ENCODE measurements at places on chromosomes 11 and 22. TPM values are rescaled to one million over a fixed set of nuclear protein-coding genes. Genes with fewer than 3 reads are reported as not detected.
A peak's percentile ranks its signal among the peaks of the same experiment; 100 is the strongest.

DNA sequence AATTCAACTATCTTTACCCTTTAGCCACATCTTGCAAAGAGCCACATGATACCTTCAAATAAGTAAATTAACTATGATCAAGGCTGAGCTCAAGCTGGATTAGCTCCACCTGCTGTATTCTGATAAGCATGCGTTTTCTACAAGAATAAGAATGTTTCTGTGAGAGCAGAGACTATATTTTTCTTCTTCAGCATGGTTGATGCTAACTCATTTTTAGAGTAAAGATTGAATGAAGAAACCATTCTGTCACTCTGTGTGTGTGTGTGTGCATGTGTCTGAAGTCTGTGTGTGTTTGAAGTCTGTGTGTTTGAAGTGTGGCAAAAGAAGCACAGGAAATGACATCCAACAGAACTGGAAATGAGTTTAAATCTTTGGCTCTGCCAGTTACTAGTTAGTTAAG is 12.0 kb upstream of the LAYN start:
- no peak for DNase-seq

GRCh38 chr11:27694992-27695391 is 5.3 kb downstream of the BDNF start:
- no peak for DNase-seq

- no peak for DNase-seq
Measured at GRCh38 chr22:20218326-20218872, 49.7 kb downstream of the RTN4R start.

Gene GAB4
- not detected for total RNA-seq

- DNase-seq = no peak
Measured at GRCh38 chr11:105393326-105393725, 216.5 kb upstream of the GRIA4 start.

DNA sequence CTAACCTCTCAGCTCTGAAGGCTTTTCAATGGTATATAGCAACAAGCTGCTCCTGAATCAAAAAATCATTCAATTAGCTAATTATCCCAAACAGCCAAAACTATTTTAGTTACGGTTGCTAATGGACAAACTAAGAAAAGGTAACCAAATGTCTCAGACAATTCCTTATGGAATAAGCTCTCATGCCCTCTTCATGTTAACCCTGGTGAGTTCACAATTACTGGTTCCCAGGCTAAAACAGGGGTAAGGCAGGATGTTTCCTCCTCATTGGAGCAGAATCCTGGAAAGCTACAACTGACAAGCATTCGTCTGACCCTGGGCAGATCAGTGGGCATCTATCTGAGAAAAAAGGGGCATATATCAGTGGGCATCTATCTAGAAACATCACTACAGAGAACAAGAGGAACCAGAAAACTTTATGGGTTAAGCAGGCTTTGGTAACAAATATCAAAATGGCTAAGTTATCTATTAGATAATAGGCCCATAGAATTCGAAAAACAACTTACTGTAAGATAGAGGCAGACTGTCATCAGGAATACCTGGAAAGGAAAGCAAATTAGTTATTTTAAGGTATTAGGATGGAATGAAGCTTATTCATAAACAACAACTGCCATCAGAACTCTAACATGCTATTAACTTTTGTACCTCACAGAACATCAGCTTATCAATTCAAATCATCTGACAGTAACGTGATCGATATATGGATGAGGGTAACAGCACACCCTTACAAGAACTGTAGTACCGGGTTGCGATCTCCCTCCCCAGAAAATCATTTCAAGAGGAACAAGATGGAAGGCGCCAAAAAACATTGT is 14.8 kb upstream of the WDR74 start:
- no peak for DNase-seq

Gene RCOR2
- total RNA-seq = not detected

DNA sequence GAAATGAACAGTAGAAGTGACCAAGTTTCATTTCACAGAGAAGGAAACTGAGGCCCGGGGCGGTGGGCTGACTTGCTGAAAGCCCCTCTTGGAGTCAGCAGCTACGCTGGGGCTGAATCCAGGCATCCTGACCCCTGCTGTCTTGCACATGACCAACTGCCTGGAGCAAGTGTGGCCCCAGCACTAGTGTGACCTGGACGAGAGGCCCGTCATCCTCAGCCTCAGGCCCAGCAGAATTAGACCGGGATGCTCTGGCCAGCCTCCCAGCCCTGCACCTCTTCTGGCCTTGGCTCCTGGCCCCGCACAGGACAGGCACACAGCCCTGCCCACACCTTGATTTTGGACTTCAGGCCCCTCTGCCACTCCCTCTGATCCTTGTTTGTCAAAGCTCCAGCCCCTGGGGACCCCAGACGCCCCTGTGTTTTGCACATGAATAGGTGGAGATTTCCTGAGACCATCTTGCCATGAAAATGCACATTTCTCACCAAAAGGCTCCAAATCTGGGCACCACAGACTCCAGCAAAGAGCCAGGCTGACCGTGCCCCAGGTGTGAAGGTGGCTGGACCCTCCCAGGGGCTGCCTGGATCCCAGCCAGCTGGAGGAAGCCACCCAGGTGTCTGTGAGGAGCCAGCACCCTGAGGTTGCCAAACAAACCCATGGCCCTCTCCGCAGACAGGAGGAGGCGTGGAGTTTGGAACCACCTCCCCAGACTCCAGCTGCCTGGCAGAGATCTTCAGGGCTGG is 24.9 kb downstream of the FGF4 start:
- no peak for DNase-seq

DNA sequence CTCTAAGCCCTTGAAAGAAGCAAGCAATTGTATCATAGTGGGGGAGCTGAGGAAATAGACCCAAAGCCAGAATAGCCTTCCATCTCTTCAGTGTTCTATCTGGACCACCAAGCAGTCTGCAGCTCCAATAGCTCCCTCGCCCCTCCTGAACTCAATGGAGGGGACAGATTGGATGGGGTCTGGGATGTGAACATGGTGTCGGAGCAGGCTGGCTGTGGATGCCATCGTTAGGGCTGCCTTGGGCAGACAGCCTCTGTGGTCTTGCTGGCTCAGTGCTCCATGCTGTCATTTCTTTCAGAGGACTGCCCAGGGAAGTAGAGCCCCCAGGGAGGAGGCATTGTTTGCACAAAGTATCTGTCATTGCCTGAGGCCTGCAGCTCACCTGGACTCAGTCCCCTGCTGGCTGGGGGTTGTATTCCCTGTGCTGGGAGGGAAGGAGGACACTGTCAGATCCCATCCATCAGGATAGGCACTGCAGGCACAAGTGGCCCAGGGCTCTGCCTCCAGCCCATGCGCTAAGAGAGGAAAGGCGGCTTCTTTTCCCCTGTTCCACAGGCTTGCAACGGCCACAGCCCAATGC is 537.7 kb downstream of the BUD13 start:
- no peak for DNase-seq

- peak; percentile 43 for DNase-seq
Measured at GRCh38 chr11:75815345-75816168, 547 bp downstream of the UVRAG start.

DNA sequence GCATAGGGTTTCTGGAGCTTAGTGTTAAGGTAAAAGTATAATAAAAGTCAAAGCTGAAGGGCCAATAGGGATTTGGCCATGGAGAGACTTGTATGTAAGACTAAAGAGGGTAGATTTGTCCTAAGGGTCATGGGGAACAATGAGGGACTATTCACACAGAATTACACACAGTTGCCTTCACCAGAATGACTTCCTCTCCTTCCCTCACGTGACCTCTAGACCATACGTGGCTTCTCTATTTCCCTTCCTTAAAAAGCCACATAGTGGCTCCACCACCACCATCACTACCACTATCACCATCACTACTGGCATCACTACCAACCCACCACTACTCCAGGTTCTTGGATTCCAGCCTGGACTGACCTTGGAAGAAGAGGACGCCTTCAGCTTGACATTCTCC is 2.8 kb downstream of the HPX start:
- peak; percentile 45 for DNase-seq

- DNase-seq = no peak
Measured at GRCh38 chr11:133843454-133843987, 1.8 kb downstream of the SPATA19 start.

DNA sequence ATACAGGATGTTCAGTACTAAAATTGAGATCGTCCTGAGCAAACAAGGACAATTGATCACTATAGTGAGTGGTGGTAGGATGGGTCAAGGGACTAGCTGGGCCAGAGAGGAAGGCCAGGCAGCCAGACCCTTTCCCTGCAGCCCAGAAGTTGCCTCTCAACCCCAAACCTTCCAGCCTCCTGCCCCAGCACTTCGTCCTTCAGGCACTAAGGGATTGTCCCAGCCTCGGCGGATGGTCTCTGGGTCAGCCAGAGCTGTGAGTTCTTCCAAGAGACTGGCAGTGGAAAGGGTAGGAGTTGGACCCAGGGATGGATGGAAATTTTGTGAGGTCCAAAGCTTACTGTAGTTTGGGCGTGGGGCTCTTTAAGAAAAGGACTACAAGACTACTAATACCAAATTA is 3.6 kb upstream of the LMO1 start:
- DNase-seq = no peak

Gene CARD18
- not detected for total RNA-seq

GRCh38 chr11:9142732-9143131 is 51.3 kb upstream of the SCUBE2 start:
- no peak for DNase-seq
